Psoas muscle (tissue), 8 donors: ENCODE measurements at places on chromosomes 2 and 18. TPM values are rescaled to one million over a fixed set of nuclear protein-coding genes. Genes with fewer than 3 reads are reported as not detected.

The DPY30 gene
- 35.6 TPM for total RNA-seq

The GALR1 gene
- total RNA-seq, result not detected

The NPPC gene
- not detected for total RNA-seq

The DNPEP gene
- total RNA-seq, result 60.9 TPM

GRCh38 chr2:125573432-125573831, 1082.5 kb upstream of the GYPC start:
- DNase-seq, result no peak

- DNase-seq, result no peak
Observed at GRCh38 chr2:240759459-240759858, 60.6 kb downstream of the KIF1A start.

DNA sequence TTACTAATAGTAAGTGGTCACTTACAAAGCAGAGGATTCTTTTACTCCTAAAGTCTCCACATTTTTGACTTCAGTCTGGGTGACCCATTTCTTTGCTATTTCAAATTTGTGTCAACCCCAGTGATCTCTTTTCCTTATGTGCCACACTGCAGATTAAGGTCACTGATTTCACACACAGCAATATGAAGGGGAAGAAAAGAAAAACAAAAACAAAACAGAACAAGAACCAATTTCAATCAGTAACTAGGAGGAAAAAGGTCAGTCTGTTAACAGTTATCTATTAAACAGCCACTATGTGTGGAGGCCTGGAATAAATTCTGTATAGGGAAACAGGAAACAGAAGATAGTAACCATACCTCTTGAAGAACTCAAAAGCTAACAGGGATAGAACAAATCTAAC, 72.0 kb upstream of the ACVR2A start:
- DNase-seq, result no peak

DNA sequence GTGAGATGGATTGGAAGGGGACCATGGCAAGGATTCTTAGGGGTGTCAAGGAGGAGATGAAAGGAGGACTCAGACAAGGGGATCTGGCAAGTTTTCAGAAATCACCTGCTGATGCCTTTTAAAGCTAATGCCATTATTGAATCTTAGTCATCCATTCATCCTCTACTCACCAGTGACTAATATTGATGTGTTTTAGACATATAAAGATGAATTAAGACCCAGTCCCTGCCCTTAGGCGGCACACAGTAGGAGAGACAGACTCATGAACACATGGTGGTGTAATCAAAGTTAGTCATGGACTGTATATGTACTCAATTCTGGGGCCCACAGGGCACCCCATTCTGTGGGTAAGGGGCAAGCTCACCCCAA, 56.5 kb upstream of the ATL2 start:
- DNase-seq, result no peak

GRCh38 chr2:27681841-27682240, 18.2 kb downstream of the SLC4A1AP start:
- DNase-seq, result no peak

DNA sequence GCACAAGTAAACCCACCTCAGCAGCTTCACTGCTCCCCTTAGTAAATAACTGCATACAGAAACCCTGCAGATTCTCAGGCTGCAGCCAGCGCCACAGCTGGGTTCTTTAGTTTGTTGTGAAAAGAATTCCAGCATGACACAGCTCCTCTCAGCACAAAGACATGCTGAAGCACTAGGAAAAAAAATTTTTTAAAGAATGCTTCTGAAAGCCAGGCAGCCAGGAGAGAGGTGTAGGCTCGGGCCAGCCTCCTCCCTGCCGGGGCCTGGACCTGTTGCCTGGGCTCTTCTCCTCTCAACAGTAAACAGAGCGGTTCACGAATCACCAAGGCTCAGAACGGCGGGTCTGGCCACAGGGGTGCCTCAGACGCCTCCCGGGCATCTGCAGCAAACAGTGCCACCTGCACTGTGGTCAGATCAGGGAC, 95.7 kb upstream of the POU3F3 start:
- DNase-seq, result no peak

- DNase-seq, result no peak
Observed at GRCh38 chr18:29012364-29012763, 835.4 kb upstream of the CDH2 start.
